Activated naive CD4-positive, alpha-beta T cell (primary cell): ENCODE measurements at places on chromosomes 5 and 9.
A peak's percentile ranks its signal among the peaks of the same experiment; 100 is the strongest.

- no peak for DNase-seq
Observed at GRCh38 chr5:171639205-171639621, 146.4 kb upstream of the SMIM23 start.

GRCh38 chr9:24939109-24939850 lies 393.6 kb upstream of the IZUMO3 start:
- no peak for DNase-seq

- no peak for DNase-seq
Observed at GRCh38 chr5:149517461-149518122, 33.6 kb downstream of the CSNK1A1 start.

- DNase-seq, result no peak
Observed at GRCh38 chr9:4798281-4799032, 5.7 kb downstream of the RCL1 start.

GRCh38 chr5:68420476-68421344 lies 205.2 kb downstream of the PIK3R1 start:
- DNase-seq, result no peak

DNA sequence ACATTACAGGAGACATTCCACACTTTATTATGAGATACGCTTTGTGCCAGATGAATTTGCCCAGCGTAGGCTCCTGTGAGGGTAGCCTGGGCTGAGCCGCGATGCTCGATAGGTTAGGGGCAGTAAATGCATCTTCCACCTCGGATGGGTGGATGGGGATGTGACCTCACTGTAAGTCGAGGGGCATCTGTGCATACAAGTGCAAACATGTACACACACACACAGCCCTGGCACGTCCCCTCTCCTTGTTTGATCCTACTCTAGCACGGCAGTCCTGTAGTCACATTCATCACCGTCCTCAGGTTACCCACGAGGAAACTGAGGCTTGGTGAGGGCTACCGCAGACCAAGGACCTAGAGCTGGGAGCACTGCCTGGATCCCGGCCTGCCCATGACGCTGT lies 166.8 kb downstream of the COL23A1 start:
- DNase-seq, result no peak

DNA sequence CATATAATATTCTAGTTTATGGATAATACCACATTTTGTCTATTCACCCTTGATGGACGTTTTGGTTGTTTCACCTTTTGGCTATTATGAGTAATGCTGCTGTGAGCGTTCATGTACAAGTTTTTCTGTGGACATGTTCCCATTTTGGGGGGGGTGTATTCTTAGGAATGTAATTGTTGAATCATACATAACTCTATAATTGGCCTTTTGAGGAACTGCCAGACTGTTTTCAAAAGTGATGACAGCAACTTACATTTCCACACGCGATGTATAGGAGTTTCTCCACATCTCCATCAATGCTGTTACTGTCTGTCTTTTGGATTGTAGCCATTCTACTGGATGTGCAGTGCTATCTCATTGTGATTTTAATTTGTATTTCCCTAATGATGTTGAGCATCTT lies 69.8 kb downstream of the SLC46A2 start:
- DNase-seq, result no peak

GRCh38 chr5:174575043-174575442 lies 149.3 kb upstream of the MSX2 start:
- no peak for DNase-seq

- DNase-seq, result no peak
Observed at GRCh38 chr9:137321726-137322361, 19.8 kb upstream of the NRARP start.

- no peak for DNase-seq
Observed at GRCh38 chr9:69299315-69299714, 25.7 kb upstream of the ENTREP1 start.

DNA sequence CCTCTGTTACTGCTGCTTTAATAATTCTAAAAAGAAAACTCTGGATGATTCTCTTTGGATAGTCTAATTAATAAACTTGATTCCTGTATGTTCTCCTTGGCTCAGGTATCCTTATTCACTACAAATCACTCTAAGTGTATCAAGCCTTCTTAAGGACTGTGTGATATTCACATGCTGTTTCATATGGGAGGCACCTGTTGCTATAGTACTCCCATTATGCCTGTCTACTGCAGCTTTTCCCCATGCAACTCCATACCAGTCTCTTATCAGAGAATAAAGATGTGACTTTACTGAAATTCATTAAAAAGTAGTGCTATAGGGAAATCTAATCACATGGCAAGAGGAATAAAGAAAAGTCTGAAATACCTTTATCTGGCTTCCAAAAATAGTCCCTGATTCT lies 14.7 kb downstream of the BRD8 start:
- no peak for DNase-seq

- no peak for DNase-seq
Observed at GRCh38 chr5:65876496-65876895, 49.9 kb upstream of the ERBIN start.

- no peak for DNase-seq
Observed at GRCh38 chr5:96904054-96904931, 28.0 kb downstream of the ERAP2 start.

DNA sequence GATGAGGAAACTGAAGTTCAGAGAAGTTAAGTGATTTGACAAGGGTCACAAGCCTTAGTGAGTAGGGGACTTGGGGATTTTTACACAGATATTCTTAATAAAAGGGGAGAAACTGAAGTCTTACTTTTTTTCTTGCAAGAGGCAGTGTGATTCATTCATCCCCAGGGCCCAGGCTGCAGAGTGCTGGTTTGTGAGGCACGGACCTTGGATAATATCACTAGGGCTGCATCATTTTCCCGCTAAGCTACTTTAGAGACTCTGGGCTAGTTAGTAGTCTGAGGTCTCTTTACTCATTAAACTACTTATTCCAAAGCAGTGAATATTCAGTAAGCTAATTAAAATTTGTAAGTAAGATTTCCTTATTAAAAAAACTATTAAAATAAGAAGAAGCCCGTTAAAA lies 195.0 kb downstream of the PBX3 start:
- no peak for DNase-seq

DNA sequence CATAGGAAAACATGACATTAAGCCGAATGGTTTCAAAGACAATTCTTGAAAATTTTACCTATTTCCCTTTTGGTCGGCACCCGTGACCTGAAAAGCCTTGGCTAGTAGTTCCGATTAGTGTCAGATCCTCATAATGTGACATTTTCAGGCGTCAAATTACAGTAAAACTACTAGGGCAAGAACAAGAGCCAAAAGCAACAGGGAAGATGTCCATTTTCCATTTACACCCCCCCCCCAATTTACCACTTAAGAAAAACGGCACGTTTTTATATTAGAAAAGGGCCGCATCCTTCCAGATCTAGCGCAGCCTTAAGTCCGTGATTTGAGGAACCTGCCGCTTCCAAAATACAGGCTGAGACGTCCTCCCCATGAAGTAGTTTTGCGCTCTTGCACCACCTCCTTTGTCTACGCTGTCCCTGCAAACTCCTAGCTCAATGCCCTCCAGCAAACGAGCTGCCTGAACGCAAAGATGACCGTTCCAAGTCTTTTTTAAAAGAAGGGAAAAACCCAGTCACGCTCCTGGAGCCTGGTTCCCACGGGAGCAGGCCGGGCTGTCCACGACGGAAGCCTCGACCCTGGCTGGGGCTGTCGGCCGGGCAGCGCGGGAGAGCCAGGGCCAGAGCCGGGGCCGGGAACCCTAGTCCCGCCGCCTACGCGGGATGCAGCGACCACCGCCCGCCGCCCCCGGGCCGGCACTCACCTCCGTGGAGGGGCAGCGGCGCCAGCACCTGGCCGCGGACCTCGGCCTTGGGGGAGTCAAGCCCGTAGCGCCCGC lies 616 bp downstream of the RNF130 start:
- DNase-seq, result no peak

DNA sequence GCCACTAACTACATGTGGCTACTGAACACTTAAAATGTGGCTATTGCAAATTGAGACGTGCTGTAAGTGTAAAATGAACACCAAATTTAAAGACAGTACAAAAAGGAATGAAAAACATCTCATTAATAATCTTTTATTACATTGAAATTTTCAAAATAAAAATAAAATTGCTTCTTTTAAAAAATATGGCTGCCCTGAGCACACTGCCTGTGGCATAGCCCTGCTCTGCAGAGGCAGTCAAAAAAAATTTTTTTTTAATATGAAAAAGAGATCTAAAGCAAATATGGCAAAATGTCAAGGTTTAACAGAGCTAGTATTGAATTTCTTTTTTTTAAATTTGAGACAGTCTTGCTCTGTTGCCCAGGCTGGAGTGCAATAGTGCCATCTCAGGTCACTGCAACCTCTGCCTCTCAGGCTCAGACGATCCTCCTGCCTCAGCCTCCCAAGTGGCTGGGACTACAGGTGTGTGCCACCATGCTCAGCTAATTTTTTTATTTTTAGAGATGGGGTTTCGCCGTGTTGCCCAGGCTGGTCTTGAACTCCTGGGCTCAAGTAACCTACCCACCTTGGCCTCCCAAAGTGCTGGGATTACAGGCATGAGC lies 25.6 kb downstream of the CARNMT1 start:
- DNase-seq, result no peak

GRCh38 chr9:129823935-129824601 lies at the start of gene TOR1A:
Gene TOR1A, minus strand, starts transcription at chr9:129824136. Its CDS starts 51 bp downstream, at chr9:129824085.
- peak; percentile 85 for DNase-seq

- DNase-seq, result no peak
Observed at GRCh38 chr9:134089972-134090371, 22.1 kb upstream of the BRD3 start.

DNA sequence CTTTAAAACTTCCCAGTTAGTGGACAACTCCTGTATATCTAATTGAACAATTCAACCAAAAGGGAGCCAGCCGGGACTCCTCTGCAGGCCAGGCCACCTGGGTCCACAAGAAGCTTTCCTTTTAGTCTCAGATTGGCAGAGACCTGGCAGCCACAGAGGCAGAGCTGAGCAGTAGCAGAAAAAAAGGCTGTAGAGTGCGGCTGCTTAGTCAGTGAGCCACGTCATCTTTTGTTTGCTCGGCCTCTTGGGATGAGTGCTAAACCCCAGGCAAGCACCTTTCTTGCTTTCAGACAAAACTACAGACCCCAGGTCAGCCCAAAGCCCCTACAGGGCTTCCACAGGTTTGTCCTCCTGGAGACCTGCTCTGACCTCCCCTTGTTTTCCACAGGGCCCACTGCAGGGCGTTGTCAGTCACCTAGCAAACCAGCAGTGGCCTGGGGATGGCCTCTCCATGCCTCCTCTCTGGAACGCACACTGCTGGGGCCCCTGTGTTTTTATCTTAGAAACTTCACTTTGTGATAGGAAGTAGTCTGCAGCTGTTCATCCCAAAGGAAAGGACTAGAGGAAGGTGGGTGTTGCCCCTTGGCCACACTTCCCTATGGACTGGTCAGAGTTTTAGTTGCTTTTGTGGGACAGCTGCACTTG lies 49.9 kb downstream of the SHB start:
- DNase-seq, result no peak

- no peak for DNase-seq
Observed at GRCh38 chr5:133406977-133407632, 205.2 kb downstream of the FSTL4 start.

DNA sequence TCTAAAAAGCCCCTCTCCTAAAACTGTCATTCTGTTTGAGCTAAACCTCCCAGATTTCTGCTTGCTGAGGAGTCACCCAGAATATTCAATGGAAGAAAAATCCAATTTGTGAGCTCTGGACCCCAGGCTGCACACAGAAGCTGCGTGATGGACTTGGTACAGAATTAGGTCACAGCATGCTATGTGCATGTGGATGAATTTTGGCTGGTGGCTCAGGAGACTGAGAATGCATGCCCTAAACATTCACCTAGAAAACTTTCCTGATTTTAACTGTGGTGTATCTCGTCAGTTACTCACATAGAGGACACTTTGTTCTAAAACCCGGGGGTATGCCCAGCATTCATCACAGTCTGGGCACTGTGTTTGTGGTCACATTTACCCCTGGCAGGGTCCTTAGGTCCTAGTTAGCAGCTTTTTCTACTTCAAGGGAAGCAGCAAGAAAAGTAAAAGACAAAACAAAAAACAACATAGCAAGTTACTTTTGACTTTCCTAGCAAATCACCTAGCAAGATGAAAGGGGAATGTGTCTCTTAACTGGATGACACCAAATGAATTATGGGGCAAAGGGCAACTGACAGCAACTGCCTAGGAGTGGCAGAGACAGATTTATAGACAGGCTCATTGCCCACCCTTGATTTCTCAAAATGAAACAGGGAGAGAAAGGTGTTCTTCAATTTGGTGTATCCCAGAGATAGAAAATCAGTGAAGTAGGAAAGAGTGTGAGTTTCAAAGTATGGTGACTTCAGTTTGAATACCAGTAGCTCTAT lies 8.3 kb upstream of the SHROOM1 start:
- DNase-seq, result no peak

DNA sequence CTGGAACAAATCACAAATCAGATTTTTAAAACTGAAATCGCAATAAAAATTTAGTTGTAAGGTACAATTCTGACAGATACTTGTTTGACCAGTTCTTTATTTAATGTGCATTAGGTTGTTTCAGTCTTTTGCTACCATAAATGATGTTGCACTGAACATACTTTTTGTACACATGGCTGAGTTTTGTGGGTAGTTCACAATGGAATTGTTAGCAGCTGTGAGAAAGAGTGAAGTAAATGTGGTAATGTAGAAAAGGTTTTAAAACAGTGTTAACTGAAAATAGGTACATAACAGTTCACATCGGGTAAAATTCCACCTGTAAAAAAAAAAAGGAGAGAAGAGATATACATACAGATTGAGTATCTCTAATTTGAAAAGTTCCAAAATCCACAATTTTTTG lies 25.6 kb downstream of the MRPS27 start:
- no peak for DNase-seq

DNA sequence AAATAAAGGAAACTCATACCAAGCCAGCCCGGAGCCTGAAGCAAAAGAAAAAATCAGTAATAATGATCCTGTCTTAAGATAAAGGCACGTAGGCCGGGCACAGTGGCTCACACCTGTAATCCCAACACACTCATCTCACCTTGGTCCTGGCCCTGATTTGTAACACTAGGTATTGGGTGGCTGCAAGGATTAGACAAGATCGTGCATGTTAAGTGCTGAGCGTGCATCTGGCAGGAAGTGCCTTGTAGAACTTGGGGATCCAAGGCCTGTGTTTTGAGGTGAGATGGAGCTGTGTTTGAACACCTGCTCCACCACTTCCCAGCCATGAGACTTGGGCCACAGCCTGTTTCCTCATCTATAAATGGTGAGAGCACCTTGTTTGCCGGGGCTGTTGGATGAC lies 41.5 kb downstream of the SPRY4 start:
- DNase-seq, result no peak

- no peak for DNase-seq
Observed at GRCh38 chr9:36878986-36879982, 154.8 kb downstream of the PAX5 start.

- DNase-seq, result no peak
Observed at GRCh38 chr5:135027266-135027696, 6.7 kb downstream of the PITX1 start.

GRCh38 chr9:85443190-85443598 lies 298.6 kb downstream of the AGTPBP1 start:
- DNase-seq, result no peak

- no peak for DNase-seq
Observed at GRCh38 chr5:167861129-167861927, 430.1 kb upstream of the WWC1 start.

- DNase-seq, result no peak
Observed at GRCh38 chr5:89668821-89669220, 740.7 kb downstream of the CETN3 start.

GRCh38 chr9:86794391-86795046 lies 152.8 kb downstream of the GAS1 start:
- no peak for DNase-seq
